CD4-positive, alpha-beta T cell treated with Interleukin-12 subunit alpha and Interleukin-12 subunit beta, for 1 hour (primary cell): ENCODE measurements at places on chromosomes 6 and 20.

DNA sequence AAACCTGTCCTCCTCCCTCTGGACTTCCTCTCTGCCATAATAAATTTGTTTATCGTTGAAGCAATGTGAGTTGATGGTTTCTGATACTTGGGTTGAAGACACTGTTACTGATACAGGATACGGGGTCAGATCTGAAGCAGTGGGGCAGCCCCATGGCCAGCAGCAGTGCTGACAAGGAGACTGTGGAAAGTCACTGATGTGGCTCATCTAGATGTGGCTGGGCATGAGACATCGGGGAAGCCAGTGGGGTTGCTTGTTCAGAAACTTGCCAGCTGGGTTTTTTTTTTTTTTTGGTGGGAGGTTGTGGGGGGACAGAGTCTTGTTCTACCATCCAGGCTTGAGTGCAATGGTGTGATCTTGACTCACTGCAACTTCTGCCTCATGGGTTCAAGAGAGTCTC is 2.6 kb upstream of the BPI start:
- DNase-seq = no peak

GRCh38 chr6:36484736-36485135 is 41.9 kb downstream of the KCTD20 start:
- DNase-seq = no peak

GRCh38 chr6:14439419-14439818 is 321.8 kb downstream of the CD83 start:
- DNase-seq = no peak

GRCh38 chr6:9783567-9783966 is 631.3 kb downstream of the TFAP2A start:
- DNase-seq = no peak

DNA sequence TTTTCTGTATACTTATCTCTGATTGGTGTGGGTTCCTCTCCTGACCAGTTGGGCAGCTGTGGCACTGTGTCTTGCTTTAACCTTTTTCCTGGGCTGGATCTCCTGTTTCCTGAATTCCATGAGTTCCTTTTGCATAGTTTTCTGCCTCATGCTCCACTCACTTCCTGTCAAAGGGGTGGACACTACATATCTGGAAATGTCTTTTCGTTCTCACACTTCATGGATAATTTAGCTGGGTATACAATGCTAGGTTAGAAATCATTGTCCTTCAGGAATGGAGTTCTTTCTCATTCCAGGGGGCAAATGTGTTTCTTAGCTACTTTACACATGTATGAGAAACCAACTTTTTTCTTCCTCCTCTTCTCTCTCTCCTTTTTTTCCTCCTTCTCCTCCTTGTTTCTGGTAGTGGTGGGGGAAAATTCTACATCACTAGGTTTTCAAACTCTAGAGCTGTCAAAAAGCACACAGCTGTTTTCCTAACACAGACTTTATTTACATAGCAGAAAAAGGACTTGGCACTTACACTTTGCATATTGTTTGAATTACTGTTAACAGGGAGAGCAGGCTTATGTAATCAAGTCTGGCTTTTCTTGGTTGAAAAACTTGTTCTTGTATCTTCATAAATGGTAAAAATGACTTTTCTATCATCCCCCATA is 9.0 kb upstream of the DDX27 start:
- no peak for DNase-seq

- no peak for DNase-seq
Observed at GRCh38 chr6:55175078-55176049, 1.0 kb downstream of the HCRTR2 start.

- DNase-seq = no peak
Observed at GRCh38 chr20:37114012-37114411, 18.2 kb upstream of the RBL1 start.

- no peak for DNase-seq
Observed at GRCh38 chr6:160882791-160883279, 108.7 kb upstream of the MAP3K4 start.

DNA sequence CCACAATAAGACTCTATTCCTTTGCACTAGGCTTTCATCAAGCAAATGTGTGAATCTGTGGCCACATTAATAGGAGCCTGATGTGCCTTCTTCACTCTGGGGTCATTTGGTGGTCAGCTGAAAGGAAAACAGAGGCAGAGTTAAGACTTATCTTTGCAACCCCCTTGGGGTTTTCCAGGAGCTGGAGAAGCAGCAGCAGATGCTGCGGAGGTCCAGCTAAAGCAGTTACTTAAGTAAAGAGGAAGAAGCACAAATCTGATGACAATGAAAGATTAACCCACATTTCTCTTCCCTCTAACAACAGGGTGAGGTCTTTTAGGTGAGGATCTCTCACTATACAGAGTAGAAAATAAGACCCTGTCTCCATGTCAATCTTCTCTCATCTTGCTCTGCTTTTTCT is 45.4 kb upstream of the QKI start:
- DNase-seq = no peak

DNA sequence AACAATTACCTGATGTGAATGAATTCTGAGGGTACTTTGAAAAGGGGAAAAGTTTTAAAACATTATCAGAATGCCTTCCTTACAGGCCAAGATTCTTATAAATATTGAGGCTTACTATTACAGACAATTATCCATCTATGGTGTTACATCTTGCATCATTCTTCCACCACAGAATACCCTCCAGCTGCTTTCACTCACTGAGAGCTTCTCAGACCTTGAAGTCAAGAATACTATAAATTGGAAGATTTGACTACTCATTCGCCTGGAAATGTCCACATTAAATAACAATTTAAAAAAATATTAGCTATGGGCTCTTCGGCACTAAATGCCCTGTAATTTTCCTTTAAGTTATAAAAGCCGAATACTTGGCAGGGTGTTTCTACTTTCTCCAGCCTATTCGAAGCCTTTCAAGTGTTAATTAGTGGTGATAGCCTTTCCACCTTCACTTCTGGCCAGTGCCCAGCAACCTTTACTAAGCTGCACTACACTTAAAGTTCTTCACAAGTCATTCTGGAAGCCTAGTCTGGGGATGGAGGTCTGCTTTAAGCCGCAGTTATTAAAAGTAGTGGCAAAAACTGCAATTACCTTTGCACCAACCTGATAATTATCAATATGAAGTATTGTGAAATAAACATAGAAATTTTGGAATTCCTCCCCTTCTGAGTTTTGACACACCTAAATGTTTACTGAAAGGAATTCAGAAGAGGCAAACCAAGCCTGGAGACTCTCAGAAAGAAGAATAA is 100.9 kb downstream of the BMP5 start:
- DNase-seq = no peak

DNA sequence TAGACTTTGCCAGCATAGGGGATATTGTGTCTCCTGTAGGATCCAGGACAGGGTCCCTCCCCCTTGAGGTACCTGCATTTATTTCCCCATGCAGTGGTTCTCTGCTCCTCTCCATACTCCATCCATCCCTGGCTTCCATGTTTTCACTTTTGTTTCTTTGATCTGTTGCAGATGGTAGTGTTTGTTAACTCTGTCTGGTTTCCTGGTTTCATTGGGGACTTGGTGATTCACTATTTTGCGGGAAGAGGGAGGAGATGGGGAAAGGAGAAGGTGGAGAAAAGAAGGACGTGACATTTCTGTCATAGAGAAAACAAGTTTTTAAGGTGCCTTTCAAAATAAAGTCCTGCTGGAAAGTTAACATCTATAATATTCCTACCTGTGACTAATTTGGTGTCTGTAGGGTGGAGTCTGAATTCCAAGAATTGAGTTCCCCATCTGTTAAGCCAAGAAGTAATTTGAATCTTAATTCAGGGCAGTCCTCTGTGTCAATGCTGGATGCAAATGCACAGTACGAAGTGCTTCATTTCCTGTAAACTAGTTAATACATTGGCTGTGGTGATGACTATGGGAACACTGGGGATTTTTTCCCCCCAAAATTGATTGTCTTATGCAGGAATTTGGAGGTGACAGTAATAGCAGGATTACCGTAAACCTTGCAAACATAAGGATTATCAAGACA is 6.9 kb upstream of the RNF144B start:
- no peak for DNase-seq

GRCh38 chr6:129215916-129216520 is 333.1 kb downstream of the LAMA2 start:
- DNase-seq = no peak

GRCh38 chr6:48401016-48401415 is 290.0 kb upstream of the PTCHD4 start:
- no peak for DNase-seq

DNA sequence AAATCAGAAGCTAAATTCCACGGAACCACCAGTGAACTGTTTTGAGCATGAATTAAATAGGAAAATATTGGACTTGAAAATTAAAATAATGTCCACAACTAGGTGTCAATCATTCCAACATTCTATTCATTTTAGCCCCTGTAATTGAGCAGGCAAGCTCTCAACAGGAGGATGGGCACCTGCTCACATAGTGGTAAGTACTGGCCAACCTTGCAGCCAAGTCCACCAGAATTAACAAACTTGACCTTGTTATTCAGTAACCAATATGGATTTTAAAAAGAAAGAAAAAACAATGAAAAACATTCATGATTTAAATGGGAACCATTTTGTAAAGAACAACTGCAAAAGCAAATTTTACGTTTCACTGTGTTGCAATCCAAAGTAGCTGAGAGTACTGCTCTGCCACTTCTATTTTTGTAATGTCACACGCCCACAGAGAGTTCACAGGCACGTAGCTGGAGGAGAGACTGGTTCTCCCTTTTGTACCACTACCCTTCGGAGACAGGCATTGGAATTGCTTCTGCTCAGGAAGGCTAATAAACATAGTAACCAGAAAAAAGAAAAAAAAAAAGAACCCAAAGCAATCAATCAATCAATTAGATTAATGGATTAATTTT is 75.2 kb upstream of the F13A1 start:
- no peak for DNase-seq

GRCh38 chr6:122400121-122400450 is 634 bp downstream of the HSF2 start:
- no peak for DNase-seq

GRCh38 chr6:107110200-107110599 is 5.1 kb downstream of the BEND3 start:
- DNase-seq = no peak

DNA sequence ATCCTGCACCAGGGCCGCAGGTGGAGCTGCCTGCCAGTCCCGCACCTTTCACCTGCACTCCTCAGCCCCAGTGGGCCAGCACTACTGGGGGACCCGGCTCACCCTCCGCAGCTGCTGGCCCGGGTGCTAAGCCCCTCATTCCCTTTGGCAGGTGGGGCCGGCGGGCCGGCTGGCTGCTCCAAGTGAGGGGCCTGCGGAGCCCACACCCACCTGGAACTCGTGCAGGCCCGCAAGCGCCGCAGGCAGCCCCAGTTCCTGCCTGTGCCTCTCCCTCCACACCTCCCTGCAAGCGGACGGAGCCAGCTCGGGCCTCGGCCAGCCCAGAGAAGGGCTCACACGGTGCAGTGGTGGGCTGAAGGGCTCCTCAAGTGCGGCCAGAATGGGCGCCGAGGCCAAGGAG is 199.0 kb upstream of the HS3ST5 start:
- no peak for DNase-seq

DNA sequence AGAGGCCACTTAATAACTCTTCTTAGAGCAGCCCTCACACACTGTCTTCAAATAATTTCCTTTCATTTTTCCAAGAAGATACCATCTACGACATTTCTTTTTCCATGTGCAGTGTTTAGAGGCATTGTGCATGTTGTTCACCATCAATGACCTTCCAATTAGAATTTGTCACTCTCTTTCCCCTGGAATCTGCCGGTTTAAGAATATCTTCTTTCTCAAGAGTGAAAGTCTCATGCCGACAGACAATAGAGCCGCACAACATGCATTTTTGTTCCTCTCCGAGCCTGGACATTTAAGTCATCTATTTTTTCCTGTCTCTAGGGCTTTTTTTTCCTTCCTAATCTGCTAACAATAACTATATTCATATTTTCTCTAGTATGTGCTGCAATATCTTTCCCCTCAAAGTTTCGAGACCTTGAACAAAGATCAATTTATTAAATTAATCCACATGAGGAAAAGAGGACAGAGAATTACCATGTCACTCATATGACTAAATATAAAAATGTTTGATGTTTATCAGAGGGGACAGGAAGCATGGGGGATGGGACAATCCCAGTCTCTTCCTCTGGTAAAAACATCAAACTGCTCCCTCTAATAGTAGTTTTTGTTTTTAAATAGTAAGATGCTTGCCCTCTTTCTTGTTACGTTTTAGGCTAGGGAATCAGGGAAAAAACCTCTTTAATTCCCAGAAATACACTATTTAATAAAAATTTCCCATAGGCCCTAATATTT is 893.4 kb downstream of the C6orf118 start:
- no peak for DNase-seq
